ENCODE measurements at places on chromosomes 6 and 20.

- DNase-seq = no peak
Measured at GRCh38 chr20:25372584-25373336, 17.9 kb downstream of the ABHD12 start.

GRCh38 chr6:125101128-125101527 is 52.4 kb upstream of the TPD52L1 start:
- no peak for DNase-seq

DNA sequence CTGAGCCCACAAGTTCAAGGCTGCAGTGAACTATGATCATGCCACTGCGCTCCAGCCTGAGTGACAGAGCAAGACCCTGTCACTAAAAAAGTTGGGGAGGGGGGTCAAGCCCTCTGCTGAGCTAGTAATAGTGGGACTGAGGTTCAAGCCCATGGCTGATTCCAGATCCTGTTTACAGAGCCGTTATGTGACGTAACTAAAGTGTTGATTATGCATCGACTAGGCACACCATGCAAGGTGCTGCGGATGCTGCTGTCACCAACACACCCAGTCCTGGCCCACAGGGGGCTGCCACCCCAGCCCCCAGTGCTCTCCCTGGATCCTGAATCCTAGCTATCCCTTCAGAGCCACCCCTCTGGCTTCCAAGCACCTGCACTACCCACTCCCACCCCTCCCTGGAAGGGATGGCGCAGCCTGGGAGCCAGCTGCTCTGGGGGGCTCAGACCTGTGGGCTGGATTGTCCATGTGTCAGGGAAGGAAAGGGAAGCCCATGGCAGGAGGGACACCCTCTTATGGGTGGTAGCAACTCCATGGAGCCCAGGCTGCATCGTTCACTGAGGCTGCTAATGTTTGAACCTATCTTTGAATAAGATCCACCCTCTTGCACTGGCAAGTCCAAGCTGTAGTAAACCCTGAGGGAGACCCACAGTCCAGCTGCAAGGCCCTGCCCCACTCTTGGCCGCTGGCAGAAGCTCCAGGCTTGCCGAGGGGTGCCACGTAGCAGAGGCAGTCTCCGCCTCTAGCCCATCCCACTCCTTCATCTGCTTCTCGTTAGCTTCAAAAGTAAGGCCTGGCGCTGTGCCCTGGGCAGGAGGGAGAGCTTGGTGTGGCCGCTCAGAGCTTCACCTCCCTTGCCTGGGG is 95.0 kb downstream of the SNX5 start:
- DNase-seq = no peak

DNA sequence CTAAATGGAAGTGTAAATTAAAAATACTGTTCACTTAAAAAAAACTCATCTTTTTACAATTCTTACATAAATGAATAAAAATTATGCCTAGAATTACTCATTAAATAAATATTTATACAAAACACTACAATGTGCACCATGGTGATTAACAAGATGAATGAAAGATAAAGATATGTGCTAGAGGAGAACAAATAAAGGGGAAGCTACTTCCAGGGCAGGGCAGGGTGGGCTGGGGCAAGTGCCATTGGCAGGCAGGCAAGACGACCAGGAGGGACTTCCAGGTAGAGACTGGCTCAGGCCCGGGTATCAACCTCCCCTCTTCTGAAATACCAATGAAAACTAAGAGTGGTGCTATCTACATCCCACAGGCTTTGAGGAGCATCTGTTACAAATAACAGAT is 20.4 kb downstream of the PREP start:
- DNase-seq = no peak

DNA sequence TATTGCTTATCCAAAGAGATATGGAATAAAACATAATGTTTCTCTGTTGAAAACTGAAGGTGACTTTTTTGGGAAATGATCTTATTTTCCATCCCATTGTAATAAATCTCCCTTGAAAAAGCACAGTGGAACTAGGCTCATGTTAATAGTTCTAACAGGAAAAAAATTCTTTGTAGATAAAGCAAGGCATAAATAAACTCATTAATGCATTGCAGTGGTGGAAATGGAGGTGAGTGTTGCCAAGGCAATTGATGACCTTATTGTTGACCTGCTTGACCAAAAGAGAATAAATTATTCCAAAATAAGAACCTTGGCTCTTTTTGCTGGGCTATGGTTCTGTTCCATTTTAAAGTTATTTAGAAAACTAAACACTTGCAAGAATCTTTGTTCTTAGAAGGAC is 55.2 kb downstream of the TRMT11 start:
- DNase-seq = no peak

- no peak for DNase-seq
Measured at GRCh38 chr6:150410906-150411305, 42.1 kb downstream of the IYD start.

DNA sequence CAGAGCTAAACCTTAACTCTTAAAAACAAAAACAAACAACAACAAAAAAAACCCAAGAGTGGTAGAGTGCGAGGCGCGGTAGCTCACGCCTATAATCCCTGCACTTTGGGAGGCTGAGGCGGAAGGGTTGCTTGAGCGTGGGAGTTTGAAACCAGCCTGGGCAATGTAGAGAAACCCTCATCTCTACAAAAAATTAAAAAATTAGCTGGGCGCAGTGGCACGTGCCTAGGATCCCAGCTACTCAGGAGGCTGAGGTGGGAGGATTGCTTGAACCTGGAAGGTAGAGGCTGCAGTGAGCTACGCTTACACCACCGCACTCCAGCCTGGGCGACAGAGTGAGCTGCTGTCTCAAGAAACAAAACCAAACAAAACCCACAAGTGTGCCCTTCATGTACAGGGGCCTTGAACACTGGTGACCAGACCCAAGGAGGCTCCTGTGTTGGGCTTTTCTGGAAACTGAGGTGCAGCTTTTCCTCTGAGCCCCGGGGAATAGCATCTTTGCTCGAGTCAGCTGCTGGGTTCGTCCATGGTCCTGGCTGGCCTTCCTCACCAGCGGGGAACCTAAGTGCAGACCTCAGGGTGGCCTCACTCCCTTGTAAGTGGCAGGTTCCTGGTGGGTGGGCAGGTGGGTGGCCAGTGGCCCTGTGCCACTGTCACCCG is 39.9 kb downstream of the PYGB start:
- DNase-seq = no peak

DNA sequence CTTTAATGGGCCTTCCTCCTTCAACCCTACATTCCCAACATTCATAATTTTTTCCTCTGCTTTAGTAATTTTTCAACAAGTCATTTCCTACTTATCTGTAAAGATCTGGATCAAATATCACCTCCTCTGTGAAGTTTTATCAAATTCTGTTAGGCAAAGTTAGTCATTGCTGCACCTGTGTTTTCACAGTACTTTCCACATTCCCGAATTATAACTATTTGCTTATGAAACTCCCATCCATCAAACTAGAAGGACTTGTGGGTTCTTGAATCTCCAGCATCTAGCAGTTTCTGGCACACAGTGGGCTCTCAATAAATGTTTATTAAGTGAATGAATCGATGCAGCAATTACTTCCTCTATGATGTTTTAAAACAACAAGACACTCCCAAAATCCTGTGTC is 257.6 kb downstream of the HDGFL1 start:
- DNase-seq = no peak

- no peak for DNase-seq
Measured at GRCh38 chr6:110815015-110815410, 256 bp downstream of the CDK19 start.

GRCh38 chr6:150256618-150257272 is 112.1 kb upstream of the IYD start:
- DNase-seq = no peak

GRCh38 chr6:42279966-42280629 is 62.4 kb upstream of the MRPS10 start:
- DNase-seq = no peak

- no peak for DNase-seq
Measured at GRCh38 chr6:109013656-109014305, 80.9 kb downstream of the SESN1 start.

DNA sequence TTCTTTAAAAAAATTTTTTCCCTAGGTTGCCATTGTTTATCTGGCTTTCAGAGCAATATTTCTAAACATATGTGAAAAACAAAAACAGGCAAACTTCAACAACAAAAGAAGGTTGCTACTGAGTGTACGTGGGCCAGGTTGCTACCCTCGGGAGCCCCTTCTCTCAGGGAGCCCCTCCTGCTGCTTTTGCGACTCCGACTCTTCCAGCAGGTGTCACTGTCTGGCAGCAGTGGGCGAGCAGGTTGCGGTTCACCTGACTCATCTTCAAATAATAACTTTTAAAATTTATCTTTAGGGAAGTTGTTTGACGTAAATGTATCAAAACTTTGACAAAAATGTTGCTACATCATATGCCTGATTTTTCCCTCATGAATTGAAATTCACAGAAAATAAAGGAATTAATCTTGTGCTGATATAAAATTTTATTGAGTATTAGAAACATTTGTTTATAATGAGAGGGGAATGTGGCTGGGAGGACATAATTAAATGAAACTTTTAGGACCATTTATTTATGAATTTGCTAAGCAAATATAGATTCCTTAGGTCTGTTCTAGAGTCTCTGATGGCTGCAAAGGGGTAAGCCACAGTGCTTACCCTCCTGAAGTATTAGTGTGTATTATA is 138.8 kb downstream of the HIVEP1 start:
- DNase-seq = no peak

- no peak for DNase-seq
Measured at GRCh38 chr6:22142856-22143255, 154.0 kb downstream of the PRL start.

All from stimulated activated CD8-positive, alpha-beta memory T cell treated with anti-CD3 and anti-CD28 coated beads, Interleukin-7, amount 100 ng/mL, for 48 hours (primary cell).